ENCODE measurements at places on chromosomes 7 and 10. TPM values are rescaled to one million over a fixed set of nuclear protein-coding genes. Genes with fewer than 3 reads are reported as not detected.

Gene GPRIN2
- total RNA-seq, result not detected

Gene STEAP1B
- total RNA-seq, result 23.6 TPM

Gene CUX1
- total RNA-seq, result 64.9 TPM

Gene SFTPD
- total RNA-seq, result not detected

Gene NYAP1
- total RNA-seq, result 1.2 TPM

Gene COL28A1
- 0.55 TPM for total RNA-seq

Gene ADARB2
- total RNA-seq, result not detected

Gene TMEM229A
- not detected for total RNA-seq

Gene PNLIPRP2
- total RNA-seq, result not detected

Gene CD36
- 2.6 TPM for total RNA-seq

Gene SYT15B
- total RNA-seq, result under 0.01 TPM

Gene OLAH
- 0.25 TPM for total RNA-seq

Gene CCL26
- 1.7 TPM for total RNA-seq

Gene GATA3
- not detected for total RNA-seq

Gene MALRD1
- 0.33 TPM for total RNA-seq
